ENCODE measurements at places on chromosomes 12 and 14.

- no peak for DNase-seq
These were observed 16.4 kb upstream of the DHRS4 start for GRCh38 chr14:23937203-23937602.

- DNase-seq, result no peak
These were observed 24.5 kb downstream of the SSH1 start for GRCh38 chr12:108832730-108833354.

DNA sequence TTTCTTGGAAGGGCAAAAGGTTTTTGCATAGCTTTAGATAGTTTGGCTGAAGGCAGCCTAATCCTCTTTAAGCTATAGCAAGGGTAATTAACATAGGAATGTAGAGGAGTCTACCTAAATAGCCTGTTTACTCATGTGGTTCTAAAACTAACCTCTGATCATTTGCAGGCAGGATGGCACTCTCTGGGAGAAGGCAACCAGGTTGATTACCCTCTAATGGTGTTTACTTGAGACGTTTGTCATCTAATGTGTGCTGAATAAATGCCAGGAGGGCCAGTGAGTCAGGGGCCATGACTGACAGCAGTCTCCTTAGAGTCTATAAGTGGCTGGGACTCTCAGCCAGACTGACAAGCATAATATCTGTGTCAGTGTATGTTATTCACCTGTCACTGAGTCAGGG is 286.4 kb downstream of the PCNX1 start:
- DNase-seq, result no peak

GRCh38 chr12:21476949-21477348 is 24.5 kb downstream of the RECQL start:
- no peak for DNase-seq

GRCh38 chr12:103841690-103842584 is 903 bp upstream of the NT5DC3 start:
- DNase-seq, result no peak

DNA sequence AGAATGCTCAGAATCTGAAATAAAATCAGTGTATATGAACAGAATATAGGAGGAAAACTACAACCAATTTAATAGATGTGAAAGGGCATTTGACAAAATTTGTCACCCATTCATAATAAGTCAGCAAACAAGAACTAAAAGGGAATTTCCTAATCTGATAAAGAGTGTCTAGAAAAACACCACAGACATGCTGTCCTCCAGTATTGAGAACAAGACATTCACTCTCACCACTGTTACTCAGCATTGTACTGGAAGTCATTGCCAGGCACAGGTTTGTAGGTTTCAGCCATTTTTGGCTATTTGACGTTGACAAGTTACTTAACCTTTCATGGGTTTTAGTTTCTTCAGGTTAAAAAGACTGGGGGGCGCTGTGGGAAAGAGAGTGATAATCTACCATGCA is 13.2 kb downstream of the EIF2S1 start:
- DNase-seq, result no peak

DNA sequence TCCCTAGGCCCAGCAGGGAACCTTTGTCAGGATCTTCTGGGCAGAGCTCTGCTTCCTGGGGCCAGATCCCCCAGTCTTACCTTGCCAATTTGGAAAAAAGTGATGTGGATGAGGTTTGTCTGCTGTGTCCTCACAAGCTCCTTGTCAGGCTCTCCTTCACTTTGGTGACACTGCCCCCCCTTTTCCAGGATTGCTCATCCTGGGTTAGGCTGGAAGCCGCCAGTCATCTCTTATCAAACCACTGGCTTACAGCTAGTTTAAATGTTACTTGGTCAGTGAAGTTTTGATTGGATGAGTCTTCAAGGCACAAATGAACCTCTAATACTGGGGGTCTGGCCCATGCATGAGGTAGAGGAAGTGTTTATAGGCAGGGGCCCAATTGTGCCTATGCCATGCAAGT is 15.3 kb downstream of the NYNRIN start:
- DNase-seq, result no peak

GRCh38 chr14:102696856-102697495 is 80.3 kb upstream of the TRAF3 start:
- no peak for DNase-seq

GRCh38 chr12:74412606-74413230 is 124.9 kb upstream of the ATXN7L3B start:
- DNase-seq, result no peak

GRCh38 chr12:26287671-26288381 is 92.5 kb downstream of the SSPN start:
- no peak for DNase-seq

DNA sequence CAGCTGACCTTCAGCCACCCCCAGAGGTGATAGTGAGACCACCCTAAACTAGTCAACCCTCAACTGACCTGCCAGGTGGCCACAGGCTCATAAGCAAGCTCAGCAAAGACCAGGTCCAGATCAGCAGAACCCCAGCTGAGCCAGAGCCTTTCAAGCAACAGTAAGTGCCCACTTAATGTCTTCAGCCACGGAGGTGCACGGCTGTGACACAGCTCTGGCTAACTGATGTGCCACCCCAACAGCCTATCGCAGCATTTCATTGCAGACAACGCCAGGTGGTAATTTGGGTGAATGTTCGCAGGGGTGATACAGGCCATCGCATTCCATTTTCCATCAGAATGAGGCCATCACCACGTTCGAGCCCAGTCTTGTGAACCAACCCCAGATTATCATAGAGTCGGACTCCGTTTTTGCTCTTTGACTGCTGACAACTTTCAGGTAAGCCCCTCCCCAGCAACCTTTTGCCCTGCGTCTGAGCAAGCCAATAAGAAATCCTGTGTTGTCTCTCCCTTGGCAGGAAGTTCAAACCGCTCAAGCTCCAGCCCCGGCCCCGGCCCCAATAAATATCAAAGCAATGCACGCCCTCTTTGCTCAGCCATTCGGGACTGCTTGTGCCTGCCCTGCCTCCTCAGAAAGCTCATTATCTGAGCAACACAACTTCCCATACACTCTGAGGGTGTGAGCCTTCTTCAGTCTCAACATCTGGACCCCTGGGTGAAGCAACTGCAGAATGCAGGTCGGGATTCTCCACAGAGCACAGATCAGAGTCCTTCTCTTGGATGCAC is 44.4 kb downstream of the JAG2 start:
- DNase-seq, result no peak

- peak; percentile 66 for DNase-seq
These were observed 4.6 kb downstream of the MARCHF9 start for GRCh38 chr12:57759360-57759980.

DNA sequence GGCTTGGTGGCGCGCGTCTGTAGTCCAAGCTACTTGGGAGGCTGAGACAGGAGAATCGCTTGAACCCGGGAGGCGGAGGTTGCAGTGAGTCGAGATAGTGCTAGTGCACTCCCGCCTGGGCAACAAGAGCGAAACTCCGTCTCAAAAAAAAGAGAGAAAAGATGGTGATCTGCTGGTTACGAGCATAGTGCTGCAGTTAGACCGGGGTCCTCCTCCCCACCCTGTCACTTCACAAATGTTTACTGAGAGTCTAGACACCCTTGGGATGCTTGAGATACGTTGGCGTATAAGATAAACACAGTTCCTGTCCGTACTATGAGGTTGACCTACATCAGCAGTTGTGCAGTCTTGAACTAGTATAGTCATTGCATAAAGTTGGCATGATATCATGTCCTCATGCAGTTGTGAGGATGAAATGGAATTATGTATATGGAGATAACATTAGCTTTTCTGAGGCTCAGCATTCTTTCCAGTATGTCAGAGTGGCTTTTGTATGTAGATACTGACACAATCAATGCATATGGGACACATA is 787 bp downstream of the ACAD10 start:
- DNase-seq, result no peak

GRCh38 chr12:104971306-104971705 is 13.2 kb upstream of the SLC41A2 start:
- DNase-seq, result no peak

DNA sequence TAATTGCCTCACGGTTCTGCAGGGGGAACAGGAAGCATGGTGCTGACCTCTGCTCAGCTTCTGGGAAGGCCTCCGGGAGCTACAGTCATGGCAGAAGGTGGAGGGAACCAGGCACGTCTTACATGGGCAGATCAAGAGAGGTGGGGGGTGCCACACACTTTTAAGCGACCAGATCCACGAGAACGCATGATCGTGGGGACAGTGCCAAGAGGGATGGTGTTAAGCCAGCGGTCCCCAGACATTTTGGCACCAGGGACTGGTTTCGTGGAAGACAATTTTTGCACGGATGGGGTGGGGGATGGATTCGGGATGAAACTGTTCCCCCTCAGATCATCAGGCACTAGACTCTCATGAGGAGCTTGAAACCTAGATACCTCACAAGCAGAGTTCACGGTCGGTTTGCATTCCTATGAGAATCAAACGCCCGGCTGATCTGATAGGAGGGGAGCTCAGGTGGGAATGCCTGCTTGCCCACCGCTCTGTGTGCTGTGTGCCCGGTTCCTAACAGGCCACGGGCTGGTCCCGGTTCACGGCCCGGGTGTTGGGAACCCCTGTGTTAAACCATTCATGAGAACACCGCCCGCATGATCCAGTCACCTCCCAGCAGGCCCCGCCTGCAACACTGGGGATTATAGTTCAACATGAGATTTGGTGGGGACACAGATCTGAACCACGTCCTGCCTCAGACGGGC is 96.9 kb downstream of the ADGRD1 start:
- DNase-seq, result no peak

DNA sequence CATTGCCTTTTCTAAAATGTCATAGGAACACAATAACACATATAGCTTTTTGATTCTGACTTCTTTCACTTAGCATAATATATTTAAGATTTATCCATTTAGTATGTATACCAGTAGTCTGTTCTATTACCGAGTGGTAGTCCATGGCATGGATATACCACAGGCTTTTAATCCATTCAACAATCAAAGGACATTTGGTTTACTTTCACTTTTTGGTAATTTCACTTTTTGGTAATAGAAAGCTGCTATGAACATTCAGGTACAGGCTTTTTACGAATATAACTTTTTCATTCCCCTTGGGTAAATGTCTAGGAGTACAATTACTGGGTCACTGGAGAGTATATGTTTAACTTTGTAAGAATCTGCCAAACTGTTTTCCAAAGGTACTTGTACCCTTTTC is 100.7 kb upstream of the PRICKLE1 start:
- DNase-seq, result no peak

DNA sequence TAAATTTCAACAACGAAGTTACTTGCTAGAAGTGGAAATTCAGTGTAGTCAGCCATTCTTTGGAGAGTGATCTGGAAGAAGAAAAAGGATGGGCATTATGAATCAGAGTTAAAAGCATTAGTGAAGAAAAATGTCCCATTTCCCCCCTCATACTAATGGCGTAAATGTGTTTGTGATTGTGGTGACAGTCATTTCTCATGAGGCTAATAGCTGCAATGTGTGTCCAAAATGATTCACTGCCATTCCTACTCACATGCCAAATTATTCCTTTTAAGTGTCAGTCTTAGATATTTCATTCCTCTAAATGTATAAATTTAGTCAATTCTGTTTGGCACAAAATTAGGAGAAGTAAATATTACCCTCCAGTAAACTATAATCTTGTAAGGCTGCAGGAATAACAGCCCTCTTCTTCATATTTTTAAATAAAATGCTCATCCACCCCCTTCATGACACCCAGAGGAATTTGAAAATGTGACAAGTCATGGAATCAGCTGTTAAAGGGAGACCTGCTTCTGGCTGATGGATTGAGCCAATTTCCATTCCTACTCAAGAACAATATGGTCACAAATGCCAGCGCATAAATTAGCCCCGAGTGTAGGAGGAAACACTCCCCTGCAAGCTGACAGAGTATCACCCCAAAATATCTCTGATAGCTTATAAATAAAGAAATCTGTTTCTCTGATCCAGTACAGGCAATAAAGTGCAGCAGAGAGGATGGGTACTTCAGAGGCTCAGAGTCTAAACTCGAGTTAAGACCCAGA is 912.3 kb upstream of the SEL1L start:
- no peak for DNase-seq

GRCh38 chr12:17148706-17149105 is 542.7 kb upstream of the LMO3 start:
- DNase-seq, result no peak

DNA sequence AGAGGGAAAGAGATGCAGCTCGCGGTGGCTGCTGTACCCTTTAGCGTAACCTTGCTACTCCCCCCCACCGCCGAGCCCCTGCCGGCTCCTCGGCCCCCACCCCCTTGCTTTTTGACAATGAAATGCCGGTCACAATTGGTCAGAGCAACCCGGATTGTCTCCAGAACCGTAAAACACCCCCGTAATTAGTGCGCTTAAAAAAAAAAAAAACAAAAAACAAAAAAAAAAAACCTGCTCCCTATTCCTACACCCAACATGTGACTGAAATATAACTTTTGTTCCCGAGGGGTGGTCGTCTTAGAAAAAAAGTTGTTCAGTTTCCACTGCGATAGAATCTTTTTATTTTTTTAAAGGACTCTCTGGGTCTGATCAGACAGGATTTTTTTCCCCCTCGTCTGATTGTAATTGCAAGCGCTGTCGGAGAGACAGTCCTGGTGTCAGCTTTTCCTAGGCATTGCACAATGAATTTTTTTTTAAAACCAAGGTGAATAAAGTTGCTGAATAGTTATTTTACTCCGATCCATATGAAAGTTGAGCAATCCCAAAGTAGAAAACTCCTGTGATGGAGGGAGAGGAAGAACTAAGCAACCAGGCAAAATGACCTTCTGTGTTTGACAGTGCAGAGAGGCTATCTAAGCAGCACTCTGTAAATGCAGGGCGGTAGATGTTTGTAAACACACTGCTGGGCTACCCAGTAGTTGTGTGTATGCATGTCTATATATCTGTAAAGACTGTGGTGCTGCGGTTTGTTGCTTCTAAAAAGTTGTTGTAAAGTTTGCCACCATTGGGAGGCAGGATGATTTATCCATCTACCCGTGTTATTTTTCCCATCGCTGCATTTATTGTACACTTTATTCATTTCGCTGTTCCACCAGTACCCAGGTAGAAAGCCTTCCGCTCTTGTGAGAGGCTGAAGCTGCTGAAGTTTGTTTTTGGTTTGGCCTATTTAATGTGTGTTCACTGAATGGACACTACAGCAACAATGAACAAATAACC is 1.1 kb downstream of the ETV6 start:
- DNase-seq, result peak; percentile 56

GRCh38 chr14:94660306-94660946 is 48.2 kb downstream of the SERPINA3 start:
- no peak for DNase-seq

GRCh38 chr14:51019089-51019488 is 74.8 kb upstream of the PYGL start:
- DNase-seq, result no peak

DNA sequence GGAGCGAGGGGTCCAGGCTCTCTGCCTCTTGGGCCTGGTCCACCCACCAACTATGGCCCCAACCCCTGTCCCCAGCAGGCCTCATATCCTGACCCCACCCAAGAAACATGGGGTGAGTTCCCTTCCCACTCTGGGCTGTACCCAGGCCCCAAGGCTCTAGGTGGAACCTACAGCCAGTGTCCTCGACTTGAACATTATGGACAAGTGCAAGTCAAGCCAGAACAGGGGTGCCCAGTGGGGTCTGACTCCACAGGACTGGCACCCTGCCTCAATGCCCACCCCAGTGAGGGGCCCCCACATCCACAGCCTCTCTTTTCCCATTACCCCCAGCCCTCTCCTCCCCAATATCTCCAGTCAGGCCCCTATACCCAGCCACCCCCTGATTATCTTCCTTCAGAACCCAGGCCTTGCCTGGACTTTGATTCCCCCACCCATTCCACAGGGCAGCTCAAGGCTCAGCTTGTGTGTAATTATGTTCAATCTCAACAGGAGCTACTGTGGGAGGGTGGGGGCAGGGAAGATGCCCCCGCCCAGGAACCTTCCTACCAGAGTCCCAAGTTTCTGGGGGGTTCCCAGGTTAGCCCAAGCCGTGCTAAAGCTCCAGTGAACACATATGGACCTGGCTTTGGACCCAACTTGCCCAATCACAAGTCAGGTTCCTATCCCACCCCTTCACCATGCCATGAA is 8.6 kb downstream of the ARHGAP9 start:
- no peak for DNase-seq

- no peak for DNase-seq
These were observed 46.9 kb downstream of the C14orf132 start for GRCh38 chr14:96086032-96086431.
